ENCODE measurements at places on chromosomes 2 and 18.

DNA sequence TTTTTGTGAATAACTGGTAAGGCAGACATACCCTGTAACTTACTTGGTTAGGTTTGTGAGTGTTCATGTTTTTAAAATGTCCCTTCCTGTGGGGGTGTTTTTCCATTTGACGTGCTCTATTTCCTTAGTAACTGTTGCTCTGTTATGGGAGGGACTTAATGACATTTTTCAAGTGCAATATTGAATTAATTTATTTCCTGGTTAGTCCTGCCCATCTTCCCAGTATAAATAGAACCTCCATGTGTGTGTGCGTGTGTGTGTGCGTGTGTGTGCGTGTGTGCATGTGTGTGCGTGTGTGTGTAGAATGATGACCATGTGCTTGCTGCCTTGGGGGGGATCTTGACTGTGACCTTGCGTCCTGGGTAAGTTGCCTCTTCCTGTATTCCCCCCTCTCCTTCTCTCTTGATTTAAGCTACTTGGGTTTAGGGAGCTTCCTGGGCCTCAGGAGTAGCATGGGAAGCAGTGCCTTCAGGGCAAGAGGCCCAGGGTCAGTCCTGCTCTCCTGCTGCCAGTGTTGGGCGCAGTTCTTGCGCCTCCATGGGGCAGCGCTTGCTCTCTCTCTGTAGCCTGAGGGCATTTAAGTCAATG is 163.9 kb downstream of the LDLRAD4 start:
- DNase-seq, result peak; percentile 62

- no peak for DNase-seq
These were observed 23.8 kb downstream of the ANKAR start for GRCh38 chr2:189698020-189698887.

DNA sequence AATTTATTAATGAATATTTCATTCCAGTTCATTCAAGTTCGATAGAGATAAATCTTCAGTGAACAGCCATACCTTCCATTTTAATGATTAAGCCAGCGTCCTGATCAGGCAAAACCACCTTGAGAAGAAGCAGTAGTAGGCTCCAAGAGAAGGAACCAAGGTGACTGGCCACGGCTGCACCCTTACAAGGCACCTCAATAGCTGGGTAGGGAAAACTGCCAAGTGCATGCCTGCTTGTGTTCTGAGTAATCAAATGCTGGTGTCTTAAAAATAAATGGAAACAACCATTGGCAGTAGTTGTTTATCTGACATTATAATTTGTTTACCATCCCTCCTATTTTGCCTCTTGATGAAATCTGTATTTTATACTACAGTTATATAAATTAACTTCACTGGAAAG is 10.0 kb upstream of the FEZ2 start:
- DNase-seq, result no peak

GRCh38 chr2:231037731-231038482 is 584 bp downstream of the C2orf72 start:
- DNase-seq, result no peak

DNA sequence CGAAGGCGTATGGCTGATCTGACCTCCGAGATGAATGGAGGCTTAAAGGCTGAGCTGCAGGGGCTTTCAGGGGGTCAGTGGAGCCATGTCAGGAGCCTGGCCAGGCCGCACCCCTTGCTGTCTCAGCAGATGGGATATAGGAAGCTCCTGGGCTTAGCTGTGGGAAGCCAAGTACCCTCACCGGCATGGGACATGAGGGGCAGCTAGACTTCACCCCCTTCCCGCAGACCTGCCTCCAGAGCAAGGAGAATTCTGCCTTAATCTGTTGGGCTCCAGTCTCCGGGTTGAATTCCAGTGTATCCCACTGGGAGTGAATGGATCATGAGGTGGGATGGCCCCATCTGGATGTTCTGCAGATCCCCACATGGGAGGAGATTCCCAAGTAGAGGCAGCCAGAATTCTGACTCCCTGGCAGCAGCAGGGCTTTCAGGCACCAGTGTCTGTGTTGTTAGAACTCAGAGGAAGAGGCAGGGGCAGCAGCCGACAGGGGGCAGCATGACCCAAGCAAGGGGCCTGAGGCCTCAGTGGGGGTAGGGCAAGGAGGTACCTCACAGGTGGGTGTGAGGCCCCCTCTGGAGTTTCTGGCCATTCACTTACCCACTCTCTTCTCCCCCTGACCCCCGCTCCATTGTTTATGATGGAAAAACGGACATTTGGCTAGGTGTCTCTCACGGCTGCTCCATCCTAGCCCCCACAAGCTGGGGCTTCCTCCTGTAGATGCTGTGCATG is 19.1 kb downstream of the CAPG start:
- DNase-seq, result peak; percentile 79

DNA sequence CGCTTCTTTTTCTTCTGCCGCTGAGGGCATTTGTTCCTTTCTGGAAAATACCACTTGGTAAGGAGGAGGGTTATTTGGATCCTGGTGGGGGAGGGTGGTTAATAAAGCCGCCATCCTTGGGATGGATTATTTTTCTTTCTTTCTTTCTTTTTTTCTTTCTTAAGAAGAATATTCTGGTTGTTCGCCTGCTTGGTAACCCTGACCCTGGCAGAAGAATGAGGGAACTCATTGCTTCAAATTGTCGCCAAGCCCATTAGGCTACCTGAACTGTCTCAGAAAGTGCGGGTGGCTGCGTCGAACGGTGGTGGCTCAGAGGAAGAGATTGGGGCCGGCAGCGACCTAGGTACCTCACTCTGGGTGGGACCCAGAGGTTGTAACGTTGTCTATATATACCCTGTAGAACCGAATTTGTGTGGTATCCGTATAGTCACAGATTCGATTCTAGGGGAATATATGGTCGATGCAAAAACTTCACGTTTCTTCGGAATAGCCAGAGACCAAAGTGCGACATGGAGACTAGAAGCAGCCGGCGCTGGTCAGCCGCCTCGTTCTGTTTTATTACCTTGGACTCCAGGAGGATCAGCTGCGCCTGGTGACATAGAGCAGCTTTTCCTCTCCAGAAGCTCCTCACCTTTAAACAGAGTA is 1.3 kb upstream of the HOXD4 start:
- DNase-seq, result no peak

DNA sequence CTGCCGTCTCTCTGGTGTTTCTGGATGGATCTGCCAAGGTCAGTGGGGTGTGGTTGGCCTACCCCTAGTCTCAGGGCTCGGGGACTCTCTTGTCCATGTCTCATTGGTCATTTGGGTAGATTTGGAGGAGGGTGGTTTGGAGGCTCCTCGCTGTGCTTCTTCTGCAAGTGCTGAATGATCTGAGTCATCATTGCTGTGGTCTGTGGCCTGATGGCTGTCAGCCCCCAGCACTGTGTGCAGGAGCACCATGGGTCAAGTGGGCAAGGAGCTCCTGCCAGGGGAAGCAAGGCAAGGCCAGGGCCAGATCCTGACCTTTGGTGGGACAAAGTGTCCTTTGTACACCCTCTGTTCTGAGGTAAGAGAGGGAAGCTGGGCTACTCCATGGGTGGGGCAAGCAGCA is 221.8 kb downstream of the FHOD3 start:
- no peak for DNase-seq

DNA sequence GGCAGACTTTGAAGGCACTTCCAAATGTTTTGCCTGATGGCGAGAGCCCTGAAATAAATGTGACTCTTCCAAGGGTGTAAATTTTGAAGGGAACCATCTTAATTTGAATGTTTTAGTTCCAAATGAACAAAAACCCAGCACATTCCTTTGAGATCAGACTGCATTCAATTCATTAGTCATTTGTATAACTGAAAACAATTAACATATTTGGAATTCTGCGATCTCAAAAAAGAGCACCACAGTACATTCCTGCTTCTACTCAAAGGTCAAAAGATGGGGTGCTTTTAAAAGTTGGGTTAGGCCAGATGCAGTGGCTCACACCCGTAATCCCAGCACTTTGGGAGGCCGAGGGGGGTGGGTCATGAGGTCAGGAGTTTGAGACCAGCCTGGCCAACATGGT is 38.2 kb upstream of the CHRNA1 start:
- DNase-seq, result no peak

DNA sequence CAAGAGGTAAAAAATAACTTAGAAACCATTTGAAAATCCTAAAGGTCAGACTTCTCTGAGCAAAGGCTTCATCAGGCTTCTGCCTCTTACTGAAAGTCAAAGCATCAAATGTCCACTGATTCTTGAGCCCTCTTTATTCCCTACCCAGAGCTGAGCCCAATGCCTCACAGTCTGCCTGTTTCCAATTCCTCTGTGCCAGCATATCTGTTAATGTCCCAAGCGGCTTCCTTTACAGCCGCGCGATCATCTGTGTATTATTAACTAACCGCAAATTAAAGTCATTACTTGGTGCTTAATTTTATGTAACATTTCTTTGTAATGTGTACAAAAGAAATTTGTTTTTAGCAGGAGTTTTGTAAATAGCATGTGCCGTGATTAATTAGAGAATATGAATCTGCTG is 418.8 kb upstream of the HNRNPA3 start:
- DNase-seq, result no peak

- DNase-seq, result no peak
These were observed 163.1 kb downstream of the LNPK start for GRCh38 chr2:175838979-175839378.

- DNase-seq, result no peak
These were observed 958.8 kb upstream of the TMEFF2 start for GRCh38 chr2:193153576-193153975.

DNA sequence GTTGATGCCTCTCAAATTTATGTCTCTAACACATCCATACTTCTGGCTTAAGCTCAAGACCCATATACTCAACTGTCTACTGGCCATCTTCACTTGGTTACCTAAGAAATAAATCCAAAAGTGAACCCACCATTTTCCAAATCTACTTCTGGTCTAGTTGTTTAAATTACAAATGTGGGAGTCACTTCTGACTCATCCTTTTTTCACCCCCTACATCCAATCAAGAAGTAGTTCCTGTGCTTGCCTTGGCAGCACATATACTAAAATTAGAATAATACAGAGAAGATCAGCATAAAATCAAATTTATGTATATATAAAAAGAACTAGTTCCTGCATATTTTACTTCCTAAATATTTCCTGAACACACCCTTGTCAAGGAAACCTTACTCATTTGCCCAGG is 53.6 kb downstream of the STRN start:
- DNase-seq, result no peak

DNA sequence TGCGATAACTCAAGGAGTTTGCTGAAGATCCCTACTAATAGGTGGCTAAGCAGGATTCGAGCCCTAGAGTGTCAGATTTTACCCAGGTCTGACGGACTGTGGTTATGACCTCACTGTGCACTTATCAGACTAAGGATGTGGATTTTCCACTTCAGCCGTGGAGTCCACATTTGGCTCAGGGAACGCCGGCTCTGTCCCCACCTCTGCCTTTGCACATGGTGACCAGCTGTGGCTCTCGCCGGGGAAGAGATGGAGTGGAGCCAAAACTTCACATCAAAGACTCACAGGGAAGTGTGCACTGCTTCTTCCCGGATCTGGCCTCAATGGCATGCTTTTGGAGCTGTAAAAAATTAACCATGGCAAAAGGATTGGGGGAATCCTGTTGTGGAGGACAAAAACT is 249.3 kb upstream of the APCDD1 start:
- no peak for DNase-seq

GRCh38 chr2:61707984-61708852 is 145.6 kb downstream of the FAM161A start:
- no peak for DNase-seq

GRCh38 chr18:57347784-57348183 is 4.6 kb upstream of the ST8SIA3 start:
- no peak for DNase-seq

- no peak for DNase-seq
These were observed 424.1 kb upstream of the CHST9 start for GRCh38 chr18:27609221-27609620.

DNA sequence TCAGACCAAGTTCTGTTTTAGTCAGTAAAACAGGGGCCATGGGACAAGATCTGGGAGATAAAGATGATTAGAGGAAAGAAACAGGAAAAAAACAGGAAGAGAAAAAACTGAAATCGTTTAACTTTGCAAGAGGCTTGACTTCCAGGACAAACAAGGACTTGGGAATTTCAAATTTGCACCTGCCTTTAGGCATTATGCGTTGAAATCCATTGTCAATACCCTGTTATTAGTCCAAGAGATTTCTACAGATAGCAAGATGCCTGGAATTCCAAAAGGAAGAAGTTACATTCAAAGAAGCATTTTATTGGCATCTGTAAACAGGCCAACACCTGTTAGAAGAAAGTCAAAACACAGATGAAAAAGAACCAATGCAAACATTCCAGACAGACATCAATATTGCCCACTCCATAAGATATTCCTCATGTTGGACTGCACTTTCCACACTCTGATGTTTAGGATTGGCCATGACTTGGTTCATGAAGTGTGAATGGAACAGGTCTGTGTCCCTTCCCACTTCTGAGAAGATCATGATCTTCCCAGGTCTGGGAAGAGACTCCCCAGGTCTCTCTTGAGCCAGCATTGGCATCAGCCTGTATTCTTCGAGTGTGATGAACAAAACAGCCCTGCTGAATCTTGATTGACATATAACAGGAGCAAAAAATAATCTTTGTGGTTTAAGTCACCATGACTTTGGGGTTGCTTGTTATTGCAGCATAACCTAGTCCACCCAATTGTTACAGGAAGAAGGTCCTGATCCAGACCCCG is 181.4 kb upstream of the FN1 start:
- no peak for DNase-seq

Data from activated T-cell treated with anti-CD3 and anti-CD28 coated beads, Interleukin-2, amount 50 U/mL, for 1 hour (primary cell).